ENCODE measurements at places on chromosomes 4 and X. TPM values are rescaled to one million over a fixed set of nuclear protein-coding genes. Genes with fewer than 3 reads are reported as not detected.

DNA sequence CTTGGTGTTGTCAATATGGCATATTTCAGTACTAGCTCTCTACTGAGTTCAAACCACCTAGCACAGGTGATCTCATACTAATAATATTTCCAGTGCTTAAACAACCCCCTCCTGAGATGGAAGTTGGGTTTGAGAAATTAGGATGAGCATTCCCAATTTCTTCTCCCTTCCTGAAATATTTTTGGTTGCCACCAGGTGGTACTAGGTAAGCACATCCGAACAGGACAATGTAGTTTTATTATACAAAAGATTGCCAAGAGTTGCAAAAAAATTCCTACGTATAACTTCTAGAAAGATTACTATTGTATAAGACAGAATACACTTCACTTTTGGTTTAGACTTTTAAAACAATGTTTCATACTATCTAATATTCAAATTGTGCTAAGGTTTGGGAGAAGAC, 484.5 kb downstream of the PACRGL start:
- DNase-seq = no peak

- no peak for DNase-seq
These were observed 627 bp upstream of the HSD17B11 start for GRCh38 chr4:87391576-87392054.

- no peak for DNase-seq
These were observed 168.3 kb downstream of the TRIML1 start for GRCh38 chr4:188307591-188307990.

- no peak for DNase-seq
These were observed 5.5 kb downstream of the USO1 start for GRCh38 chr4:75729836-75730235.

CMC4 gene
- 3.4 TPM for total RNA-seq

DNA sequence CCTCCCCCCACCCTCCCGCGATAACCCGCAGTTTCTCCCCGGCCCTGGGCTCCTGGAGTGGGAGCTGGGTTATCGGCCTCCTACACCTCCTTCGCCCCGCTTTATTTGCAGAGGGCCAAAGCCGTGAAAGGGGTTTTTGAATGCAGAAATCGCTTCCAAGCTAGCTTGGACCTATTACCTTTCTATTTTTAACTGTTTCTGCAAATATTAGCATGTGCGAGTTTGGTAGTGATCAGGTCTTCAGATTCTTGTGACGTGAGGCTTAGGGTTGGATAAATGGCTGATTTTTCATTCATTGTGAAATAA, 1.3 kb downstream of the USP9X start:
- DNase-seq = no peak

DNA sequence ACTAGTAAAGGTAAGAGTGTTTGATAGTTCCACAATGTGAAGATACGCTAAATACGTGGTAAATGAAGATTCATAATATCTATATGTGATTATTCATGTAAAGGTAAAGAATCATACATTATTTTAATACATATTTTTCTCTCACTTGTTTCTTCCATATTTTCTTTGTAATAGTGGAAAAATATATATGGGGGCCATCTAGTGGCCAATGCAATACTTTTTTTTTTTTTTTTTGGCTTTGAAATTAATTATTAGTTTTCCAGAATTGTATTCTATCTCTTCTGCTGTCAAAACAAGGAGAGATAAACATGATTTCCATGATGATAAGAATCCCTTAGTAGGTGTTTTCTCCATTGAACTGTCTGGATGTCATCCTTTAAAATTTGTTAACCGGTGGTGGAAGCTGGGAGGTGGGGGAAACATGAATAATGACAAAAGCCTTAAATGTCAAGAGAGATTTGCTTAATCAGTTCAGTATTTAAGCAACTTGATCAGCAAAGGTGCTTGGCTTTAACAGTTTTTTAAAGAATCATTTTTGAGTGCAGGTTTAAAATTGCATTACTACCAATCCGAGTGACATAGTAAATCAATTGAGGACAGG, 508.7 kb upstream of the HTR2C start:
- DNase-seq = no peak

DNA sequence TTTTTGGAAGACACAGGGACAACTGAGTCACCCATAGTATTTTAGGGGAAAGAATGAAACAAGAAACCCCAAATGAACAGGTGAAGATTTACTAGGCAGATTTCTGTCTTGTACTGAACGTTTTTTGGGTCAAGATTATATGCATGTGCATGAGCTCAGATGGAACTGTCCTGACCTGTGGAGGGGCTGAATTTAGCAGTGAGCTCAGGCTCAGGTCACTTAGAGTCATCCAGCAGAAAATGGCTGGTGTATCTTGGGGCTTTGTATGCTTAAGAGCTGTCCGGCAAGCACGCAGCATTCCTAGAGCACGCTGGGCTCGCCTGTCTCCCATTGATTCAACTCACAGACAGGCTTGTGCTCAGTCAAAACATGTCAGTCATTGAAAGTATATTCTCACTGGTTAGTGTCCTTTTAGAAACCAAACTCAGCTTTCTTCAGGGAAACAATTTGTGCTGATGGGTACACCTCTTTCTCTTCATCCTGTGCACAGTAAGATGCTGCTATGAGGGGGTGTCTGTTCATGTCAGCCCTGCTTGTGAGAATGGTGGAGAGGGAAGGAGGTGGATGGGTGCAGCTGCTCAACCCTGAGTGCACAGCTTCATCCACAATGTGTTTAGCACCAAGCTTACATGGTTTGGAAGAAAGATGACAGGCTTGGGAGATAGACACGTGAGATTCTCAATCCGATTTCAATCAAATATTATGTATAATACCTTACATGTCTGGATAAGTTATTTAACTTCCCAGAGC, 47.5 kb upstream of the PDLIM3 start:
- DNase-seq = no peak

ARSJ gene
- total RNA-seq = 0.46 TPM

CYLC1 gene
- total RNA-seq = not detected

- no peak for DNase-seq
These were observed 89.2 kb downstream of the ZNF330 start for GRCh38 chr4:141309874-141310273.

DNA sequence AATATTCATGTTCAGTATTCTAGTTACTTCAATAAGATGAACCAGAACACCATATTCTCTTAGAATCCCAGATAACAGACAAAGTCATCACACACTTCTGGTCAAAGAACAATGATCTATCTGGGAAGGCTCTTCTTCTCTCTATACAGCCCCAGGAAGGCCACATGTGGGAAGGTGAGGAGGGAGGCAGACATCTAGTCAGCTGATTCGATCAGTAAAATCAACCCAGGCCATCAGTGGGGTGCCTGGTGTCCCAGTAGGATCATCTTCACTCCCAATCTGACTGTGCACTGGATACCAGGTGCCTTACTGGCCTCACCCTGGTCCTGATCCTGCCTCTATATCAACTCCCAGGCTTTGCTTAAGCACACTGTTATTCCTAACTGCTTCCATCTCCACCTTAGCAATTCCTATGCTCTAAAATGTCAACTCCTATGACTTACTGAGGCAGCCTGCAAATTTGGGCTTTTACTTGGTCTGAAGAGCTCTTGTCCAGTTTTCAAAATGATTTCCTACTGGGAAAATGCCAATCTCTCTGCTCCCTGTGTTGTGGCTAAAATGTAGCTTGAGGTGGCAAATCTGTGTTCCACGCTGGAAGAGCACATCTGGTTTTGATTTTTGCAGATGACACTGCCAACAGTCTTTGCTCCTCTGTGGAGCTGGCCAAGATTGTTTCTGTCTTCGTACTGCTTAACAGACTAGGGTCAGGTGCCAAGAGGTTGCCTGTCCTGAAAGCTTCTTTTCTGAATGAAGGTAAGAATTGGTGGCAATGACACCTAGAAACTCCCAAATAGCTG, 128.7 kb downstream of the MGST2 start:
- no peak for DNase-seq

SLITRK4 gene
- 15.7 TPM for total RNA-seq

DNA sequence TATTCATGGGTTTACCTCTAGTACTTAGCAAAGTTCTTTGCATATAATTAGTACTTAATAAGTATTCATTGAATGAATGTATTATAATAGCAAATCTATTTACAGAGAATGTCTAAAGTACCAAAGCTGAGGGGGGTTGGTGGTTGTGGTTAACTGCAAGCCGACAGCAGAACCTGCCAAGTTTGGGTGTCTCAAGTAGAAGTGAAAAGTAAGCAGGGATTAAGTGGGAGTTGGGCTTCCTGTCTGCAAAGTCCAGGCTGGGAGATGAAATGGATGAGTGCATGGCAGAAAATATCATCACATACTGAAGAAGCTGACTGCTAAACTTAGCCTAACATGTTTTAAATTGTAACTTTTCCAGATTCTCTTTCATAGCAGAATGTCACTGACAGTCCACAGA, 169.6 kb downstream of the CAMK2D start:
- no peak for DNase-seq

HMGN5 gene
- 7.9 TPM for total RNA-seq

GRCh38 chr4:26937139-26937538, 76.5 kb downstream of the STIM2 start:
- DNase-seq = no peak

DNA sequence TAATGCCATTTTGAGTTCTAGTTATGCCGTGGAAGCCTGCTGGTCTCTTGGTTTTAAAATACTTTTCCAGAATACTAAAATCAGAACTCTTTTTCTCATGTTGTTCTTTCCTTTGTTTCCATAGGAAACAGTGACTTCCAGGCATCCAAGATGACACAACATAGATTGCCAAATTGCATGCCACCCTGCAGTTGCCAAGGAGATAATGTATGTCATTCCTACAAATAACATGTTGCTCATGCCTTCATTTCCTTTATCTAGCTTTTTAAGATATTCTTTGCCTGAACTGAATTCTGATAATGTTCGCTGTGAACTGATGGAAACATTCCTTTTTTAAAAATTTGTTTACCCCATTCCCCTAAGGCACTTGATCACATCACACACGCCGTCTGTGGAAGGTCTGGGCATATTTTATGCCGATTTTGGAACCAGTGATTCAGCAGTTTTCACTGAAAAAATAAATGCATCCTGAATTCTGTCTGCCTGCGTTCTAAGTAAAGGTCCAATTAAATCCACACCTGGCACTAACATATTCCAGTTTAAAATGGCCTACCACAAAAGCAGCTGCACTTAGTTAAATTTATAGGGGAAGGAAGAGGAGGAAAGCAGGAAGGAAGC, 38.0 kb upstream of the COX7B2 start:
- DNase-seq = no peak

CETN2 gene
- 53.1 TPM for total RNA-seq

VAMP7 gene
- 20.8 TPM for total RNA-seq

FRMPD4 gene
- 0.10 TPM for total RNA-seq

DNA sequence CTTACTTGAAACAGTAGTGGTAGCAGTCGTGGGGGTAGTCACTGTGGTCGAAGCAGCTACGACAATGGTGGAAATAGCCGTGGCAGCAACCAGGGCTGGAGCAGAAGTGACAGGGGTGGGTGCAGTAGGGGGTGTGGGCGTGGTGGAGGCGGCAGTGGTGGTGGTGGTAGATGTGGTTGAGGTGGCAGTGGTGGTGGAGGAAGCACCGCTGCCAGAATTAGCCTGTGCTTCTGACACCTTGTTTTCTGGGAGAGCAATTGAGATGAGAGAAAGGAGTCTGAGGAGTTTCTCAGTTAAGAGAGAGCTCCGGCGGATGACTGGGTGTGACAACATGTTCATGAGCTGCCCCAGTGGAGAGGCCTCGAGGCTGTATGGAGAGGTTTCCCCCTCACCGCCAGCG, 113.5 kb upstream of the HSD17B10 start:
- DNase-seq = no peak

GRCh38 chr4:140851032-140851636, 94.9 kb upstream of the TBC1D9 start:
- DNase-seq = peak; percentile 47

- no peak for DNase-seq
These were observed 79.8 kb upstream of the ATP8A1 start for GRCh38 chr4:42736527-42737195.

POU4F2 gene
- 0.17 TPM for total RNA-seq

SPANXC gene
- not detected for total RNA-seq

GRCh38 chr4:100823066-100823992, 305.5 kb upstream of the EMCN start:
- no peak for DNase-seq
